ENCODE measurements at places on chromosomes 4 and X.
A peak's percentile ranks its signal among the peaks of the same experiment; 100 is the strongest.

DNA sequence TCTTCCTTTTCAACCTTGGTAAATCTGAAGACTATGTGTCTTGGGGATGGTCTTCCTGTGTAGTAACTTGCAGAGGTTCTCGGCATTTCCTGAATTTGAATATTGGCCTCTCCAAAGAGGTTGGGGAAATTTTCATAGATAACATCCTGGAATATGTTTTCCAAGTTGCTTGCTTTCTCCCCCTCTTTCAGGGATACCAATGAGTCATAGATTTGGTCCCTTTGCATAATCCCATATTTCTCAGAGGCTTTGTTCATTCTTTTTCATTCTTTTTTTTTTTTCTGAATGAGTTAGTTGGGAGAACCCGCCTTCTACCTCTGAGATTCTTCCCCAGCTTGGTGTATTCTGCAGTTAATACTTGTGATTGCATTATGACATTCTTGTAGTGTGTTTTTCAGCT is 549.2 kb upstream of the AMOT start:
- no peaks in the 10 kb centered on the region for H3K36me3 ChIP-seq
- no peaks in the 10 kb centered on the region for H3K4me1 ChIP-seq
- no peaks in the 10 kb centered on the region for H3K27me3 ChIP-seq
- DNase-seq, result no peak

GRCh38 chr4:143381189-143382118 is 44.8 kb downstream of the GAB1 start:
- H3K4me3 ChIP-seq, result no peak overlapping the region
- H3K4me1 ChIP-seq, result no peaks in the 10 kb centered on the region
- H3K27ac ChIP-seq, result no peak overlapping the region
- DNase-seq, result no peak
- H3K36me3 ChIP-seq, result no peaks in the 10 kb centered on the region
- no peaks in the 10 kb centered on the region for H3K27me3 ChIP-seq

- H3K27ac ChIP-seq, result no peak overlapping the region
- no peak overlapping the region for H3K4me3 ChIP-seq
- no peaks in the 10 kb centered on the region for H3K27me3 ChIP-seq
- DNase-seq, result no peak
Measured at GRCh38 chrX:42715701-42716262, 62.2 kb downstream of the PPP1R2C start.

GRCh38 chr4:183200453-183200852 is 101.4 kb downstream of the WWC2 start:
- no peak for DNase-seq
- no peaks in the 10 kb centered on the region for H3K4me1 ChIP-seq
- no peaks in the 10 kb centered on the region for H3K27me3 ChIP-seq
- no peak overlapping the region for H3K4me3 ChIP-seq
- H3K36me3 ChIP-seq, result no peaks in the 10 kb centered on the region

- peaks cover 27% of the 10 kb centered on the region for H3K4me1 ChIP-seq
- peak; percentile 32 for DNase-seq
- peak overlapping the region; percentile 93 for H3K27ac ChIP-seq
- H3K36me3 ChIP-seq, result peaks cover 23% of the 10 kb centered on the region
Measured at GRCh38 chrX:53223955-53224859, 800 bp downstream of the KDM5C start.

GRCh38 chrX:20452487-20452886 is 185.8 kb upstream of the RPS6KA3 start:
- H3K4me1 ChIP-seq, result no peaks in the 10 kb centered on the region
- no peak overlapping the region for H3K27ac ChIP-seq
- H3K4me3 ChIP-seq, result no peak overlapping the region

- H3K36me3 ChIP-seq, result no peaks in the 10 kb centered on the region
- H3K4me1 ChIP-seq, result no peaks in the 10 kb centered on the region
- H3K27me3 ChIP-seq, result no peaks in the 10 kb centered on the region
- DNase-seq, result no peak
Measured at GRCh38 chrX:29952016-29952415, 263.3 kb upstream of the MAGEB2 start.

DNA sequence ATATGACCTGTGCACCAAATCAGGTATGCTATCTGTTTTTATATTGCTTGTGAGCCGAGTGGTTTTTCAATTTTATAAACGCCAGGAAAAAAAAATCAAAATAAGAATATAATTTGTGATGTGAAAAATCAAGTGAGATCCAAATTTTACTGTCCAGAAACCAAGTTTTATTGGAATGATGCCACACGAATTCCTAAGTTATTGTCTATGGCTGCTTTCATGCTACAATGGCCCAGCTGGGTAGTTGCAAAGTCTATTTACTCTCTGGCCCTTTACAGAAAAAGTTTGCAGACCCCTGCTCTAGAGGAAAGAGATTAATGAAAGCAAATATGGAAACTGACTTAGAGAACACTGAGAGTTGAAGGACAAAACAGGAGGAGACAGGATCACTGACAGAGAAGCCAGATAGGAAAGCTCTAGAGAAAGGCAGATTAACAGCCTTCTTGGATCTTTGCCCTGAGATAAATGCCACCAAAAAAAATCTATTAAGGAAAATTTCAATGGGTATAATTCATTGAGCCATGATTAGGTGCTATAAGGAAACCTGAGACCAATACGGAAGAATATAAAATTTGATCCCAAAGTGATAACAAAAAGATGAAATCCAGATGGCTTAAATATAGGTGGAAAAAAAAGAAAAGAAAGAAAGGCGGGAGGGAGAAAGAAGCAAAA is 29.8 kb downstream of the PRSS12 start:
- H3K27me3 ChIP-seq, result no peaks in the 10 kb centered on the region
- H3K36me3 ChIP-seq, result no peaks in the 10 kb centered on the region
- no peaks in the 10 kb centered on the region for H3K4me1 ChIP-seq
- H3K27ac ChIP-seq, result no peak overlapping the region

DNA sequence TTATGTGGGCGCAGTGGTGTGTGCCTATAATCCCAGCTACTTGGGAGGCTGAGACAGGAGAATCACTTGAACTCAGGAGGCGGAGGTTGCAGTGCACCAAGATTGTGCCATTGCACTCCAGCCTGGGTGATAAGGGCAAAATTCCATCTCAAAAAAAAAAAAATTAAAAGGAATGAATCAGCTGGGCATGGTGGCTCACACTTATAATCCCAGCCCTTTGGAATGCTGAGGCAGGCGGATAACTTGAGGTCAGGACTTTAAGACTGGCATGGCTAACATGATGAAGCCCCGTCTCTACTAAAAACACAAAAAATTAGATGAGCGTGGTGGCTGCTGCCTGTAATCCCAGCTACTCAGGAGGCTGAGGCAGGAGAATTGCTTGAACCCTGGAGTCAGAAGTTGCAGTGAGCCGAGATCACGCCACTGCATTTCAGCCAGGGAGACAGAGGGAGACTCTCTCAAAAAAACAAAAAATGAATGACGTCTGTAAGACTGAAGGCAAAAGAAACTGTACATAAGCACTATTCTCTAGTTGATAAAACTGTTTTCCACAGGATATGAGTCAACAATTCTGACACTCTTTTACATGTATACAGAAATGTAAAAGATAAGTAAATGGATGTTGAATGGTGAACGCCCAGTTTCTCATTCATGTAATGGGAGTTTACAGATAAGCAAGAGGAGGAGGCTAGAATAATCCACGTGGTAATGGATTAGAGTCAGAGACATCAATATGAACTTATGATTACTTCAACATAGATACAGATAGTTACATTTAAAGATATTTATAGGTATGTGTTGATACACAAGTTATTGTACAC is 22.2 kb downstream of the CENPC start:
- DNase-seq, result no peak
- no peak overlapping the region for H3K27ac ChIP-seq
- H3K4me3 ChIP-seq, result no peak overlapping the region
- H3K36me3 ChIP-seq, result peaks cover 22% of the 10 kb centered on the region
- no peaks in the 10 kb centered on the region for H3K4me1 ChIP-seq
- no peaks in the 10 kb centered on the region for H3K27me3 ChIP-seq

GRCh38 chr4:77203380-77204197 is 46.6 kb downstream of the CCNG2 start:
- no peak overlapping the region for H3K27ac ChIP-seq
- peak; percentile 23 for DNase-seq
- H3K4me3 ChIP-seq, result no peak overlapping the region
- H3K27me3 ChIP-seq, result no peaks in the 10 kb centered on the region
- no peaks in the 10 kb centered on the region for H3K36me3 ChIP-seq

DNA sequence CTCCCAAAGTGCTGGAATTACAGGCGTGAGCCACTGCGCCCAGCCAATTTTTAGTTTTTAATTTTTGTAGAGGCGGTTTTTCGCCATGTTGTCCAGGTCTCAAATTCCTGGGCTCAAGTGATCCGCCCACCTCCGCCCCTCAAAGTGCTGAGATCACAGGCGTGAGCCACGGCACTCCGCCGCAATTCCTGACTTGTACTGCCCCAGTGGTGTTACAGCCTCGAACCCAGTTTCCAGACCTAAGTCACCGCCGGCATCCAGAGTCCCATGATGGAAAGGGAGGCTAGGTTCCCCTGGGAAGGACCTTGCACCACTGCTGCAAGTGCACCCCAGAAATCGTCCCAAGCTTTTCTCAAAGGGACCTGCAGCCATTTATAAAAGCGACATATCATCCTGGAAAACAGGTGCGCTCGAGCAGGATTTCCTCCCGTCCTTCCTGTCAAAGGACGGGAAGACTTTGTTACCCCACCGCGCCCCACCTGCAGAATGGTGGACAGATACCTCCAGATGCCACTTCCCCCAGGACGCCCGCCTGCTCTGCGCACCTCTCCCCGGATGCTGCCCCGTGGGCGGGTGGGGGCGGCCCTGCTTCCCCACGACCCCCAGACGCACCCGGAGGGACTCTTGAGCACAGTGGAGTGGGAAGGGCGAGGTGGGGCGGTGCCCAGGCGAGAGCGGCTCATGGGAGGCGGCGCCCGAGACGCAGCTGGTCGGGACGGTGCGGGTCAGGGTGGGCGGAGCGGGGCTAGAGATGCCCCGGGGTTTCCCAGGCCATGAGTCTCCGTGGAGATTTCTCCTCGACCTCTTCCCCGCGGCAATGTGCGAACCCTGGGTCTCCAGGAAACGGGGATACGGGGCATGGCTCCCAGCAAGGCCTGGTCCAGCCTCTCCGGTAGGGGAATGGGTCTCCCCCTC is 947 bp upstream of the RPL10 start:
- H3K36me3 ChIP-seq, result peaks cover 7% of the 10 kb centered on the region
- DNase-seq, result peak; percentile 20
- H3K4me3 ChIP-seq, result peak overlapping the region; percentile 95
- peaks cover 10% of the 10 kb centered on the region for H3K4me1 ChIP-seq

DNA sequence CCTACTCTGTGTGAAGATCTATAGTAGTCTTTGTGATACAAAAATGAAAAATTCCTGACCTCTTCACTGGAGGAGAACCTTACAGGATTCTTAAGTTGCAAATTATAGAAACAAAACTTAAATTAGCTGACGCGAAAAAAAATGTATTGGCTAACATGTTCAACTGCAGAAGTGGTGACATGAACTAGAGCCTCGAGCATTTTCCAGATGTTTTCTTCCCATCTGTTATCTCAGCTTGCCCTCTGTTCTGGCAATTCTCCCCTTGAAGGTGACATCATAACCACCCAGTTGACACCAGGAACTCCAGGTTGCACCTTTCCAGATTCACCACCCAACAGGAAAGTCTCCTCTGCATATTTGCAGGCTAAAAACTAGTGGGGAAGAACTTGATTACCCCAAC is 222.4 kb downstream of the KDR start:
- H3K4me3 ChIP-seq, result no peak overlapping the region
- no peaks in the 10 kb centered on the region for H3K4me1 ChIP-seq
- no peak for DNase-seq

DNA sequence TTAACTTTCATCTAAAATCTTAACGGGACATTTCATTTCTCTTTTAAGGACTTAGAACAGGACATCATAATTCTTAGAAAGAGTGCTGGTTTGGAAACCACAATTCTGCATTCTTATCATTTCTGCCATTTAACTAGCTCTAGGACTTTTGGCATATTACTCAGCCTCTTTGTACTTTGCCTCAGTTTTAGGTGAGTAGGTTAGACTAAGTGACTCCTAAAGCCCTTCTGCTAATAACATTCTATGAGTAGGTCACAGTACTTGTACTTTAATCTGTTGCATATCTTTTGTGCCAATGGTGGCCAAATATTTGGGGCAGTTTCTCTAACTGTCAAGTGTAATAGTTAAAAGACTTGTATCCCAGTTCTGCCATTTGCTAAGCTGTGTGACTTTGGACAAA is 115.4 kb upstream of the NUDT6 start:
- H3K36me3 ChIP-seq, result no peaks in the 10 kb centered on the region
- no peak overlapping the region for H3K27ac ChIP-seq
- DNase-seq, result no peak
- no peaks in the 10 kb centered on the region for H3K27me3 ChIP-seq
- H3K4me3 ChIP-seq, result no peak overlapping the region
- H3K4me1 ChIP-seq, result no peaks in the 10 kb centered on the region

- H3K4me3 ChIP-seq, result no peak overlapping the region
- no peaks in the 10 kb centered on the region for H3K27me3 ChIP-seq
- no peak overlapping the region for H3K27ac ChIP-seq
Measured at GRCh38 chrX:132119283-132119682, 8.5 kb downstream of the FRMD7 start.

DNA sequence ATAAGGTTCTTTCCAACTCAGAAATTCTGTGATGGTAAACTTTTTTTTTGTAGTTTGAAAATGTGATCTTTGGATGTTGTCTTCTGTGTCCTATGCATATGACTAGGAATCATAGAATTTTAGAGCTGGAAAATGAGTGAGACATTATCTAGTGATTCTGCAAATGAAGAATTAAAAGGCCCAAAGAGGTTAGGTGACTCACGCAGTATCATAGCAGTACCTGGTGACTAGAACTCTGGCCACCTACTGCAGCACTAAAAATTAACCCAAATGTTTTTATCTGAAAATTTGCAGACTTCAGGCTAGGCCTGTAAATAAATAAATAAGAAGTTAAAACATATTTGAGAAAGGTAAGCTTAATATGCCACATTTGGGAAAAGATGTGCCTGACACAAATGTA is 52.8 kb downstream of the NFKB1 start:
- DNase-seq, result no peak
- peaks cover 3% of the 10 kb centered on the region for H3K36me3 ChIP-seq

GRCh38 chr4:10466161-10466560 is 8.9 kb upstream of the ZNF518B start:
- H3K4me1 ChIP-seq, result no peaks in the 10 kb centered on the region
- H3K27ac ChIP-seq, result no peak overlapping the region

- H3K4me1 ChIP-seq, result no peaks in the 10 kb centered on the region
- H3K27ac ChIP-seq, result no peak overlapping the region
- no peaks in the 10 kb centered on the region for H3K36me3 ChIP-seq
- no peak overlapping the region for H3K4me3 ChIP-seq
- H3K27me3 ChIP-seq, result no peaks in the 10 kb centered on the region
Measured at GRCh38 chr4:179437962-179438361, 1995.7 kb upstream of the AGA start.

- no peak overlapping the region for H3K4me3 ChIP-seq
- H3K27me3 ChIP-seq, result no peaks in the 10 kb centered on the region
- no peaks in the 10 kb centered on the region for H3K4me1 ChIP-seq
- DNase-seq, result no peak
- no peaks in the 10 kb centered on the region for H3K36me3 ChIP-seq
- H3K27ac ChIP-seq, result no peak overlapping the region
Measured at GRCh38 chr4:56099378-56099786, 150.6 kb downstream of the CEP135 start.

- peaks cover 5% of the 10 kb centered on the region for H3K4me1 ChIP-seq
- H3K27me3 ChIP-seq, result no peaks in the 10 kb centered on the region
- DNase-seq, result no peak
- no peak overlapping the region for H3K27ac ChIP-seq
- H3K4me3 ChIP-seq, result no peak overlapping the region
Measured at GRCh38 chrX:53550756-53551463, 116.7 kb upstream of the HSD17B10 start.

- no peak overlapping the region for H3K4me3 ChIP-seq
- no peaks in the 10 kb centered on the region for H3K27me3 ChIP-seq
- no peak overlapping the region for H3K27ac ChIP-seq
- H3K4me1 ChIP-seq, result no peaks in the 10 kb centered on the region
Measured at GRCh38 chr4:105014234-105014633, 132.4 kb upstream of the TET2 start.

Measured in naive thymus-derived CD4-positive, alpha-beta T cell (primary cell).